CD4-positive, alpha-beta T cell treated with Interleukin-4 for 1 hour (primary cell): ENCODE measurements at places on chromosomes 13 and 19.

GRCh38 chr19:11480715-11481533 is at the start of gene ELAVL3:
Gene ELAVL3, minus strand, starts transcription at chr19:11481046. Its CDS starts 438 bp downstream, at chr19:11480608.
- DNase-seq = no peak

DNA sequence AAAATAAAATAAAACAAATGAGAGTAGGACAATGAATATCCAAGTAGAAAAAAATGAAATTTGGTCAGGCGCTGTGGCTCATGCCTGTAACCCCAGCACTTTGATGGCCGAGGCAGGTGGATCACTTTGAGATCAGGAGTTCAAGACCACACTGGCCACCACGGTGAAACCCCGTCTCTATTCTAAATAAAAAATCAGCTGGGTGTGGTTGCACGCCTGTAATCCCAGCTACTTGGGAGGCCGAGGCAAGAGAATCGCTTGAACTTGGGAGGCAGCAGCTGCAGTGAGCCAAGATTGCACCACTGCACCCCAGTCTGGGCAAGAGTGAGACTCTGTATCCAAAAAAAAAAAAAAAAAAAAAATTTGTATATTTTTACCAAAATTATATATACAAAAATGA is 18.2 kb upstream of the ZMYM5 start:
- DNase-seq = no peak

DNA sequence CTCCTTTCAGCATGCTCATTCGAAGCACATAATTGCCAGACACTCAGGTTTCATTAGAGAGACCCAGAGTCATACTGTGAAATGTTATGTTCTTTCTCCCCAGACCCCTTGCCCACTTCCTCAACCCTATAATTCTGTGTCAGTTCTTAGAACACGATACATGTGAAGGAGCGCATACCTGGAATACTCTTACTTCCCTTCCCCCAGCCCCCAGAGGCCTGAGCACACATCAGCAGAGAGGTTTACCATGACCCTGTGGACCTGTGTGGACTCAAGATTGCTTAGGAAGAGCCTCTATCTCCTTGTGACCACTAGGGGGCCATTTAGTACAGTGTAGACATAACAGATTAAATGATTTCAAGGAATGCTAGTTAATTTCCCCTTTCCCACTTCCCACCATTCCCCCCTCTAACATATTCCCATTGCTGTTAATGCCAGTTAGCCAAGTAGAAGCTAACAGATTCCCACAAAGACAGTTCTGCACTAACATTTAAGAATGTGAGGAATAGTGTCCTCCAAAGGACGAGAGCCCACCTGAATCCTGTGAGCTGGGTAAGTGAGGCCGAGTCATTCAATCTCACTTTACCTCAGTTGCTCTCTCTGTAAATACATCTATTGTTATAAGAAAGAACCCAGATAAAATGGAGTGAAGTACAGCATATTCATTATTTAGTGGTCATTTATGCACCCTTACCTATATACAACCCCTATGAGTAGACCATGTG is 154.2 kb upstream of the MAB21L1 start:
- DNase-seq = no peak

DNA sequence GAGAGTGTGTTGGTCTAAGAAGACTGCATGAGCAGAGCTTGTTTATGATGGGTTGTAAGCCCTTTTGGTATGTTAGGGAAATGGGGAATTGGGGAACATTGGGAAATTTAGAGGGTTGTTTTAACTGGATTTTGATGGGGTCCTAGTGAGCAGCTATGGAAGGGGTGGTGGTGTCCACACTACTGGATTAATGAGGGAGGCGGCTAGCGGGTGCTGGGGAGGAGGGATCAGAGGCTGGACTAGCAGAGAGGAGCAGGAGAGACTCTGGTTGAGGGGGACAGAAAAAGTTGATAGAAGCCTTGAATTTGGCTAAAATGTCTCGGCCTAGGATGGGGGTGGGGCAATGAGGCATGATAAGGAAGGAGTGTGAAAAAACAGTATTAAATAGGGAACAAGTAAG is 1369.1 kb downstream of the UQCRFS1 start:
- DNase-seq = no peak

GRCh38 chr13:21742096-21742495 is 71.2 kb downstream of the FGF9 start:
- DNase-seq = no peak

- peak; percentile 60 for DNase-seq
Observed at GRCh38 chr19:55452749-55453346, 8.6 kb downstream of the ISOC2 start.

- DNase-seq = no peak
Observed at GRCh38 chr13:29509999-29510589, 85.4 kb downstream of the SLC7A1 start.

DNA sequence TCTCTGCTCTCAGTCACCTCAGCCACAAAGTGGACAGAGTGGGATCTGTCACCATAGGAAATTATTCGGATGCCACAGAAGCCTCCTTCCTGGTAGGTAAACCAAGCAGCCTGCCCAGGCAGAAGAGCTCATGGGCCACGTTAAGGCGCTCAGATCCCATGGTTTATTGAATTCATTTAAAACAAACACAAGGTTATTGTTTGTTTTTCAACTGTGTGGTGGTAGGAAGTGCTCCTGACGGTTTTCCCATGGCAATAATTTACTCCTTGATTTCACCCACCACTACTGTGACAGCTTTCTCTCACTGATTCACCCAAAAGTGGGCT is 14.4 kb downstream of the BCAM start:
- no peak for DNase-seq

- no peak for DNase-seq
Observed at GRCh38 chr19:782878-783668, 14.2 kb upstream of the PTBP1 start.

DNA sequence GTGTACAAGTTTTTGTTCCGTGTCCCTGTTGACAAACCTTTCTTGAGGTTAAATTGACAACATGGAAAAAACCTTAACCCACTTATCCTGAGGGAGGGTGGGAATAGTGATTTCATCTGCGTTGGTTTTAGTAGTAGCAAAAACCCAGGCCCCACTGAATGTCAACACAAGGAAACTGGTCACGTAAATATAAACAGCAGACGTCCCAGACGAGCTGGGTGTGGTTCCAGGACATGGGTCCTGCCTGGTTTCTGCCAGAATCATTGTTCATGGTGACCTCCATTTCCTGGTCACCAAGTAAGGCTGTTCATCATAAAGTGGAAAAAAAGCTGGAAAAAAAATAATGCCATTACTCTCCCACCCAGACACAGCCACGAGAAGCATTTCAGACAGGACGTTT is 16.9 kb upstream of the F2RL3 start:
- no peak for DNase-seq

DNA sequence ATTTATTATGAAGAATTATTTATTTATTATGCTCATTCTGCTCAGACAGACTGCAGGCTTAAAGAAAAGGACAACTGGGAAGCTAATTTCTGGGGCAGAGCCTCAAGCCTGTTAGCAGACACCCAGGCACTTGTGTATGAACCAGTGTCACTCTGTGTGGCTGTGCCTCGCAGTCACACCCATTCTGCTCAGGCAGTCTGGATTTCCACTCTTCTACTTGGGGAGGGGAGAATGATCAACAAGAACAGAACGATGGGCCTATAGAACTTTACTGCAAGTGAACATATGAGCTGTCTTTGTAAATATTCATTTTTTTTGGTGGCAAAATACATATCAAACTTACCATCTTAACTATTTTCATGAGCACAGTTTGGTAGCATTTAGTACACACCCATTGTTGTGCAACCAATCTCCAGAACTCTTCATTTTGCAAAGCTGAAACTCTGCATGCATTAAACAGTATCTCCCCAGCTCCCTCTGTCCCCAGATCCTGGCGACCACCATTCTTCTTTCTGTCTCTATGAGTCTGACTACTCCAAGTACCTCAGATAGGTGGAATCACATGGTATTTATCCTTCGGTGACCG is 181.7 kb downstream of the NUFIP1 start:
- no peak for DNase-seq

DNA sequence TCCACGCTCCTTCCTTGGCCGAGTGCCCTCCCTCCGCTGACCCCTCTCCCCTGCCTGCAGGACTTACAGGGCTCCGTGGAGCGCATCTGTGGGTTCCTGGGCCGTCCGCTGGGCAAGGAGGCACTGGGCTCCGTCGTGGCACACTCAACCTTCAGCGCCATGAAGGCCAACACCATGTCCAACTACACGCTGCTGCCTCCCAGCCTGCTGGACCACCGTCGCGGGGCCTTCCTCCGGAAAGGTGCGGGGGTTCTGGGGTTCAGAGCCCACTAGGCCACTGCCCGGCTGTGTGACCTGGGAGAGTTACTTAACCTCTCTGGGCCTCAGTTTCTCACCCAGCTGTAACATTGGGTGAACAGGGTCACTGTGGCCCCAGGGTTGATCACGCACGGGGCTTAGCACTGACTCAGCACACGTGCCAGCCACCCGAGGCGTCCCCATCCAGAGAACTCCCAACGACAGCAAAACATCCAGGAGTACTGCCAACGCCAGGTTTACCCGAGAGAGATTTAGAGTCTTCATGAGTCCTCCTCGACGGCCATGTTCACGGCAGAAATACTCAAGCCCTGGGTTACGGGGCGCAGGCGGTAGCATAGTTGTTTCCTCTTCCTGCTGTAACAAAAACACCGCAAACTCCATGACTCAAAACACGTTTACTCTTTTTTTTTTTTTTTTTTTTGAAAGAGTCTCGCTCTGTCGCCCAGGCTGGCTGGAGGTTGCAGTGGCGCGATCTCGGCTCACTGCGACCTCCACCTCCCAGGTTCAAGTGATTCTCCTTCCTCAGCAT is 9.7 kb upstream of the SPACA4 start:
- peak; percentile 47 for DNase-seq

- DNase-seq = peak; percentile 73
Observed at GRCh38 chr19:13207846-13208671, 57.8 kb downstream of the IER2 start.

GRCh38 chr13:89688918-89689317 is 1658.6 kb upstream of the MIR17HG start:
- DNase-seq = no peak

GRCh38 chr13:100409132-100409531 is 179.5 kb downstream of the GGACT start:
- DNase-seq = no peak

DNA sequence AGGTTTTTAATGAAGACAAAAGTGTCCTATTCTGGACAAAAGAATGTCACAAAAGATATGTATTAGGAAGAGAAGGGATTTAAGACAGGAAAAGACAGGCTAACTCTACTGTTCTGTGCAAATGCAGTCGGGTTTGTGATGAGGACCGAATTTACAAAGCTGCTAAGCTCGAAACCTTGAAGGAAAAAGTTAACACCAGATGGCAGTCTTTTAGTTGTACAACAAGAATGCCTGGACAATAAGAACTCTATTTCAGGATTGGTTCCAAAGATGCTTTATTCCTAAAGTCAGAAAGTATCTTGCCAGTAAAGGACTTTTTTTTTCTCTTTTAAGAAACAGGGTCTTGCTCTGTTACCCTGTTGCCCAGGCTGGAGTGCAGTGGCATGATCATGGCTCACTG is 51.1 kb downstream of the HS6ST3 start:
- no peak for DNase-seq

DNA sequence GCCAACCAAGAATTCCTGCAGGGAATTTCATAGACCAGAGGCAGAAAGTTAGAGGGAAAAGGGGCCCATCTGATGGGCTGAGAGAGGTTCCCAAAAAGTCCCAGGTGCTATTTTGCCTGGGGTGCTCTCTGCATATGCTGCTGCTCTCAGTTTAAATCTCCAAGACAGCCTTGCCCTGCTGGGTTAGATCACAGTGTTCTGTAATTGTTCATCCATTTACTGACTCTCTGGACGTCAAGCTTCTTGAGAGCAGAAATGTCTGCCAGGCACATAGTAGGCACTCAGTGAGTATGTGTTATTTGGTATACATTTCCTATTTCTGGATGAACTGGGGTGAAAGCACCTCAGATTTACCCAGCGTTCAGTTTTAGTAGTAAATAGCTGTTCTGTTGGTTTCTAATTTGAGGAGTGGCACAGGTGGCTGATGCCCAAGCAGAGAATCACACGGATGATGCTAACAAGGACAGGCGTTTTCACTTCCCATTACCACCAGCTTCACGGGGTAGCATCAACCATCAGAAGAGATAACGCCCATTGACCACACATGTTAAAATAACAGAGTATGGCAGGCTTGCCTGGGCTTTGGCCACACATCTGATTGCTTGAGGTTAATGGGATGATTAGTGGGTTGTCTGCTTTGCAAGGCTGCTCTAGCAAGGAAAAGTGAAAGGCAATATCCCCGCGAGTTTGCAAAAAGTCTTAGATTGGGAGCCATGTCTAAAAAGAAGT is 161.1 kb downstream of the SLC7A1 start:
- peak; percentile 15 for DNase-seq

DNA sequence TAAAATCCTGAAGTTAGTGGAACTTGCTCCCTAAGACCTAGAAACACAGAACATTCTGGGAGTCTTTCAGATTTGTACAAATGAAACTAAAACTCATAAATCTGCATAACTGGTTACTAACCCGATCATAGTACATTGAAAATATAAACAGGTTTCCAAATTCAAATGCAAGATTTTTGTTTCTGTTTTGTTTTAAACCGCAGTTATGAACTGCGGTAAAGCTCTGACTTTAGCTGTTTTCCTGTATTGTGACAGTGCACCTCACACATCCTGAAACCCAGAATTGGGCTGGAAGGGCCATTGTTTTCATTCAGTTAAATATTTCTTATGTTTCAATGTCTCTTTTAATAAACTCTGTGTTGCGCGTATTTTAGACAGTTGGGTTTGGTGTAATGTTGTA is 204.7 kb downstream of the SHISA2 start:
- no peak for DNase-seq

- peak; percentile 30 for DNase-seq
Observed at GRCh38 chr13:45280751-45281634, 60.0 kb downstream of the TPT1 start.

DNA sequence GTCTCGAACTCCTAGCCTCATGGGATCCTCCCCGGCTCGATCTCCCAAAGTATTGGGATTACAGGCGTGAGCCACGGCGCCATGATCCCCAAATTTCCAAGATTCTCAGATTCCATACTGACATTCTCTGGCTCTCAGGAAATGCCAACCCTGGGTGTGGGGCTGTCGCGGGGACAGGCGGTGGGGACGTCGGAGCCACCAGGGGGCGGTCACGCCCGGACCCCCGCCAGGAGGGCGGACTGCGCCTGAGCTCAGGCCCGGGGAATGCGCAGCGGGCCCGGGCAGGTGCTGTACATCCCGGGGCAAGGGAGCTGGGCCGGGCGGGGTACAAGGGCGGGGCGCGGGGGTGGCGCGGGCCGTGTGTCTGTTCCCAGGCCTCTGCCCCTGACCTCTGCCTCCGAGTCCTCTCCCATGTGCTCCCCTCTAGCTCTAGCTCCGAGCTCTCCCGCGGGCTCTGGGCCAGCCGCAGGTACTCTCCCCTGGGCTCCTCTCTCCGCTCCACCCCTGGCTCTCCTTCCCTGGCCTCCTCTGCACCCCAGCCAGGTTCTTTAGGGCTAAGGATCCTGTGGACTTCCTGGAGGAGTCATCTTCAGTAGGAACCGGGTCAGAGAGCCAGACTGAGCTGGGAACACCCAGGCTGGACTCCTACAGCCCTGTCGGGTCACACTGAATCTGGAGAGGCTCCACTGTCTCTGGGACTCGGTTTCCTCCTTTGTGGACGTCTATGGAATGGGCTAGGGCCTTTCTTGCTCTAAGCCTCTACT is 2.4 kb downstream of the PPP1R13L start:
- peak; percentile 32 for DNase-seq
